ENCODE measurements at places on chromosomes 2 and 18.

- DNase-seq: no peak
These were observed 918 bp downstream of the EIF5B start for GRCh38 chr2:99338029-99338585.

DNA sequence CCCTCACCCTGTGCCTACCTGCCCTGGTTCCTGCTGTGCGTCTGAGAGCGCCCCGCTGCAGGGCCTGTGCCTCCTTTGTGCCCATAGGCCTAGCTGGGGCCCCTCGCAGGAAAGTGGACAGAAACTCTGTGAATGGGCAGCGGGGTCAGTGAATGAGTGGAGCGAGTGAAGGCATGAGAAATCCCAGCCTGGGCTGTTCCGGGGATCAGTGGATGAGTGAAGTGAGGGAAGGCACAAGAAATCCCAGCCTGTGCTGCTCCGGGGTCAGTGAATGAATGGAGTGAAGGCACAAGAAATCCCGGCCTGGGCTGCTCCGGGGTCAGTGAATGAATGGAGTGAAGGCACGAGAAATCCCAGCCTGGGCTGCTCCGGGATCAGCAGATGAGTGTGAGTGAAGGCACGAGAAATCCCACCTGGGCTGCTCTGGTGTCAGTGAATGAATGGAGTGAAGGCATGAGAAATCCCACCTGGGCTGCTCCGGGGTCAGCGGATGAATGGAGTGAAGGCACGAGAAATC is 2.0 kb downstream of the COLEC11 start:
- DNase-seq: no peak

DNA sequence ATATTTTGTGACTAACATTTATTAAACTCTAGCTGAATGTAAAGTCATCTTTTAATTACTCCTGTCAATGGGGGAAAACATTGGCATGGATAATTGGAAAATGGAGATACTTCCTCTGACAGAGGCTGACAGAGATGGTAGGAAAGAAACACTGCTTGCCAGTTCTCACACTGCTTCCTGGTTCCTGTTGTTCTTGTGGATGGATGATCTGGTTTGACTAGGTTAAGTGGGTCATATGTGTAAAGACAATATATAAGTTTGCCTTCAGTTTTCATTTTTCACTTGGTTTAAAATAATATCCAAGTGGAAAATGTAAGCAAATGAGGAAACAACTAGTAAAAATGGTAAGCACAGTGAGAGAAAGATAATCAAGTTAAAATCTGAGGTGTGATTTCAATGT is 188.8 kb upstream of the CWC22 start:
- no peak for DNase-seq

- no peak for DNase-seq
These were observed 6.9 kb downstream of the CD28 start for GRCh38 chr2:203713381-203713780.

DNA sequence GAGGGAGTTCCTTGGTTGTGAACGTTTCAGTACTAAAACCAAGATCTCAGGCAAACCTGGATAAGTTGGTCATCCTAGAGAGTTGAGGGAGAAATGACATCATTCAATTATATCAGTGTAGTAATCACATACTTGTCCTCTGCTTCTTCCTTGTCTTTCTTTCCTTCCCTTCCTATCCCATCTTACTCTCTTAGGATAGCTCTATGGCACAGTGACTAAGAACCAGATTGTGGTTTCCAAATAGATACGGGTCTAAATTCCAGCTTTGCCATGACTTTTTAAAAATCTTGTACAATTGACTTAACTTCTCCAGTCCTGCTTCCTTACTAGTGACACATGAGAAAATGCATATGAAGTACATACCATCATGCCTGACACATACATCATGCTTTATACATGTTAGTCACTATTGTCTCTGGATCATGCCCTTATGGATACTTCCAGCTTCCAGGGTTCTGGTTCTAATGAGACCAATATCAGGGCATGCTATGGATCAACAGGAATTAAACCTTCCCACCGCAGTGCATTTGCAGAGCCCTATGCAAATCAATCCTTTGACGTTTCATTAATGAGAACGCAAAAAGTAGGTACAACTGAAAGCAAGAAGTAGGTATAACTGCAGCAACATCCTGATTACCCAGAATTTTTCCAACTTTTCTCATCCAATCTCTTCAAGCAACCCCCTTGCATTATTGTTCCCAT is 168.0 kb upstream of the KLF7 start:
- DNase-seq: no peak

DNA sequence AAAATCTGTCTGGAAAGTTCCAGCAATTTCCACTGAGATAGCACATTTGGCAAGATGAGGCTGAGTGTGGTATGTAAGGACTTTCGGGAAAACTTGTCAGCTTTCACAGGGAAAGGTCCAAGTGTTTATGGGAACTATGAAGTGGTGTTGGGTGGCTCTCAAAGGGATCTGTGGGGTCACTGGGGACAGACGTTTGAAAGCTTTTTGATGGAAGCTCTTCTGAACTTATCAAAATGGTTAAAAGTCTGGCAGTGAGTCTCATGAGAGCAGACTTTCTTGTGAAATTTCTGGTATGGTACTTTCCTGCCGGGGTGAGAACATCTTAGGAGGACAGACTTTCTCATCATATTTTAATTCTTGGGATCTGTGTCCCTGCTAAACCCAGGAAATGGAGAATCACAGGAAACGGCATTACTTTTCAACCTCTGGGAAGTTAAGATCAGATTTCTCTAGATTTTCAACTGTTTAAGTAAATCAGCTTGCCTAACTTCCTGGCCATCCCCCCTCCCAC is 546.3 kb upstream of the ZEB2 start:
- DNase-seq: no peak

DNA sequence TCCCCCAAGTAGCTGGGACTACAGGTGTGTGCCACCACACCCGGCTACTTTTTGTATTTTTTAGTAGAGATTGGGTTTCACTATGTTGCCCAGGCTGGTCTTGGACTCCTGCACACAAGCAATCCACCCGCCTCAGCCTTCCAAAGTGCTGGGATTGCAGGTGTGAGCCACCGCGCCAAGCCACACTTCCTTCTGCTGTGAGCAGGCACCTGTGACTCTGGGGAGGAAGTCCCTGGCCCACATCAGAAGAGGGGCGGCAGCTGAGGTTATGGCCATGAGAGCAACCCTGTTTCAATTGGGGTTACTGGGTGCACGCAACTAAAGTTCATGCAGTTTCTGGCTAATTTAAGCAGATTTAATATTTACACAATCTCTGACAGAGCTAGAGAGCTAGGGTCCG is 91.0 kb downstream of the PLB1 start:
- no peak for DNase-seq

DNA sequence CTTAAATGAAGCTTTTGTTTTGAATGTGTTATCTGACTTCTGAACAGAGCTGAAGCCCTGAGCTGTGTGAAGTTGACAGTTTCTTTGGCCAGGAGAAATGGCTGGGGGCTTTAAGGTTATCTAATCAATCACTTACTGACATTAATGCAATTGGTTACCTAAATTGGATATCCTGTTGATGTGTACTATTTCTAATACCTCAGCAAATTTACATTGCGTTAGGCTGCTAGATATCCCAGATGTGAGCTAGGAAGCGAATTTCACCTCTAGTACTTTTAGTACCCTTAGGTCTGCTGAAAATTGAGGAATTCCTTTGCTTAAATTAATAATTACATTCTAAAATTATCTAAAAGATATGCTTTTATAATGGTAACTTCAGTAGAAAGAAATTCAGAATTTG is 102.0 kb downstream of the LCLAT1 start:
- no peak for DNase-seq
